SHP77 treated with DMSO at 0.1 percent for 48 hours (cell line): ENCODE measurements at places on chromosomes 7 and 10.

DNA sequence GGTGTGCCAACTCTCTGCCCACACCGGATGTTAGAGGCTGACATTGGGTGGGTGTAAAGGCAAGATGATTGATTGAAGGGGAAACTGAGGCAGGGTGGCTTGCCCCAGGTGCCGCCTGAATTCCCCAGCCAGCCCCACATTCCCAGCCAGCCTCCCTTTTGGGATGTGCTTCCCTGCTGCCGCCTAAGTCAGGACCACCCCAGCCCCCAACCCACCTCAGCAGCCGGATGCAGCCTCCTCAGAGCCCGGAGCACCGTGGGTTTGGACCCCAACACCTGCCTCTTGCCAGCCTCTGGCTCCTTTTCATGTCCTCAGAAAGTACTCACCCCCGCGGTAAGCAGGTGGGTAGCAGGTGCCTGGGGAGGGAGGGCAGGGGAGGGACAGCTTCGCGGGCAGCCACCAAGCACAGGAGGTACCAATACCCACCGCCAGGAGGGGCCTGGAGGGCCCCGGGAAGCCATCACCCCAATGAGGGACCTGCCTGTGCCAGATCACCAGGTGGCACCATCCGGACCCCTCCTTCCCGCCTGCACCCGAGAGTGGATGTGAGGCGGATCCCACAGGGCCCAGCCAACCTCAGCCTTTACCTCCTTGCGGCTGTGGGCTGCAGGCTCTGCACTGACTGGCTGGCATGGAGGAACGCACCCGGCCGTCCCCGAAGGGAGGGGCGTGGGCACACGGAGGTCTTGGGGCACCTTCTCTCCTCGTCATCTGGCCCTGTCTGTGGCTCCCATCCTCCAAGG lies 60.5 kb downstream of the PWWP2B start:
- peak; percentile 12 for DNase-seq

DNA sequence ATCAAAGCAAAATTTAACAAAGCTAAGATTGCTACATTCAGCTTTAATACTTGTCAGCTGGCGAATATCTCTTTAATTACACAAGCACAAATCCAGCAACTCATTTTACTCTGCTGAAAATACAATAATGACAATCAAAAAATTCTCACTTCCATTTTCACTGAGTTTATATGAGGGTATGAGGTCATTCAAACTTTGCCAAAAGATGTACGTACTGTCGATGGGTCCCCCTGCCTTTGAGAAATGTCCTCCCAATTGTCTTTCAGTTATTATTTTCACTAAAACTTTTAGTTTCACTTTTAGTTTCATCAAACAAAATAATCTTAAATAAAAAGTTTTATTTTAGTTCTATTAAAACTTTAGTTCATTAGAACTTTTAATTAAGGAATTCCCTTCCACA lies 159.5 kb upstream of the WDR11 start:
- DNase-seq = no peak

GRCh38 chr10:131662851-131663250 lies 238.0 kb upstream of the PPP2R2D start:
- no peak for DNase-seq

- no peak for DNase-seq
These were observed 48.1 kb downstream of the SGMS1 start for GRCh38 chr10:50575477-50576244.

DNA sequence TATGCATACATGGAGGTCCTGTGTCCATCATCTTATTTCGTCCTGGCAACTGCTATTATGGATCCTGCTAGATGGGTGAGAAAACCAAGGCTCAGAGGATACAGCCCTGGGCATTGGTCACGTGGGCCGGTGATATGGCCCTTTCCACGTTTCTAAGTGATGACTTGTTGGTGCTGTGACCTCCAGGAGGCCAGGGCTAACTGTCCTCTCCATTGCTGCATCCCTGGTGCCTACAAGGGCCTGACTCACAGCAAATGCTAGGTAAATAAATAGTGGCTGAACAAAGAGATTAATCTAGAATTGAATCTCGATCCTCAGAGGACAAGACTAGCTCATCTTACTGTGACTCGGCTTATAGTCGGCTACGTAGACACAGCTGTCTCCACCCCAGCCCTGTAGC lies 78.6 kb downstream of the FAM53B start:
- DNase-seq = no peak

- DNase-seq = no peak
These were observed 112.4 kb upstream of the FAM171A1 start for GRCh38 chr10:15483215-15484075.

- no peak for DNase-seq
These were observed 70.8 kb downstream of the SGMS1 start for GRCh38 chr10:50552771-50553535.

GRCh38 chr10:30863516-30864210 lies 168.0 kb downstream of the ZNF438 start:
- no peak for DNase-seq

DNA sequence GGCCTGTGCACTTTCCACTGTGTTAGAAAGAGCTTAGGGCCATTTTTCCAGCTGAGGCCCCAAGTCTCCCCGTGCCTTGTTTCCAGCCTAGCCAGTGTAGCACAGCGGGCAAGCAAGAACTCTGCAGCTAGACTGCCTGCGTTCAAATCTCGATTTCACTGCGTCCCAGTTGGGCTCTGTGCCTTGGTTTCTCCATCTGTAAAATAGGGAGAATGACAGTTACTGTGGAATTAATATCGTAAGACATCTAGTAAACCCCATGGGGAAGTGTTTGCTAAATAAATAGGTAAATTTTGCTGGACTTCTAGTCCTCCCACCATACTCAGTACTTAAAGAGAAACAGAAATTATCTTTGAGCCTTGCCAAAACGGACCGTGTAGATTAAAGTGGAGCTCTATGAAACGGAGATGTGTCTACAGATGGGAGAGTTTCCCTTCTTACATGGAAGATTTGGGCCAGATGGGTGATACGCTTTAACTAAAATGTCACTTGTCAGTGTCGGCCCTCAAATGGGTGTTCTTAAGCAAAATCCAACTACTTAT lies 3.5 kb upstream of the HKDC1 start:
- DNase-seq = no peak

DNA sequence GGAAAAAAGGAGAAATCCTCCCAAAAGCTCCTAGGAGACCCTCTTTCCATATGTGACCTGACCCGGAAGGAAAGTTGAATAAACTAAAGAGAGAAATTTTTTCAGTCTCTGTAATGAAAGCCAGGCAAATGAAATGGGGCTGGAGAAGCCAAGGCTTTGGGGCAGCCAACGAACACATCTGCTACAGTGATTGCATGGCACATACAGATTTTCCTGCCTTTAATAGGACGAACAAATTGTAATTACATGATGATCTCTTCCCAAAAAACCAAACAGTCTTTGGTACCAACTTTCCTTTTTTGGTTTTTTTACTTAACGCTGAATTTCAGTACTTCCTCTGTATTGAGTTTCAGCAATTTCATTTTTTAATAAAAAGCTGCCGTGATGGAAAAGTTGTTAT lies 23.5 kb upstream of the PTN start:
- DNase-seq = no peak

DNA sequence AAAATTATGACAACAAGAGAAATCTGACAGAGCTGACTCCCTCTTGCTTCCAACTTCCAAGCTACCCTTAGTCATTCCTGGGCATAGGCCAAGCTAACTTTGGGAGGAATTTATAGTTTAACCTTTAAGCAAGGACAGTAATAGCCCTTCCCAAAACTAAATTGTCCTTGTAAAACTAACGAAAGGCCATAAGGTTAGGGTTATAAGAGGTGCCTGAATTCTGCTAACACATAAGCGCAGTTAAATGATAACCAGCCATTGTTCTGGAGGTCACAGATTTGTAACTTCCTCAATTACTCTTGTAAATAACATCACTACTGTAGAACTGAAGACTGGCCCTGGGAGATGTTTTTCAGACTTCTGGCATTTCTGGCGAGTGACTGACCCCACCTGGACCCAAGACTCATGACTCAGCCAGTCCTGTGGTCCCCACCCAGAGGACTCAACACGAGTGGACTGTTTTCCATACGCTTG lies 481.2 kb downstream of the KCNMA1 start:
- DNase-seq = no peak

- no peak for DNase-seq
These were observed 179.6 kb downstream of the CELF2 start for GRCh38 chr10:11197266-11197712.

- no peak for DNase-seq
These were observed 43.0 kb downstream of the ELMO1 start for GRCh38 chr7:37405603-37406122.

DNA sequence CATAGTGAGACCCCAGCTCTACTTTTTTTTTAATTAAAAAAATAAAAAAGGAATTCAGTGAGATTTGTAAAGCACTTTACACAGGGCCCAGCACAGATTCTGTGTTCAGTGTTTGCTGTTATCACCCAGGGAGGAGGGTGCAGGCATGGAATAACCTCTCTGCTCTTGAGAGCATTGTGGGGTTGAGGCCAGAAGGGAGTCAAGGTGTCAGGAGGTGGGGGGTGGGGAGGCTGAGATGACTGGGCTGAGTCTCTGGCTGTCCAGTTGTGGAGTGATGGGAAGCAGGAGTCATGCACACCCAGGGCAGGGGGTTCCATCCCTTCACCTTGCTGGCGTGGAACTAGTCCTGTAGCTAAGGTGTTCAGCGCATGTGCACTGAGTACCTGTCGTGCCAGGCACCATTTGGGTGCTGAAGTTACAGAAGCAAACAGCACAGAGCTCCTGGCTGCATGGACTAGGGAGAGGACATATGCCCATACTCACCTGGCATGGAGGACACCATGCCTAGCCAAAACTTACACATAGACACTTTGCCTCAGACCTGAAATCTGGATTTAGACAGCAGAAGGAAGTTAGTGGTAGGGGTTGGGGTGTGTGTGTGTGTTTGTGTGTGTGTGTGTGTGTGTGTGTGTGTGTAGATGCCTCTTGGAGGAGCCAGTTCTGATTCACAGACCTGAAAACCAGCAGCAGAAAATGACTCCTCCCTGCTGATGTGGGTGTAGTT lies 69.2 kb upstream of the LRRC4 start:
- DNase-seq = no peak

DNA sequence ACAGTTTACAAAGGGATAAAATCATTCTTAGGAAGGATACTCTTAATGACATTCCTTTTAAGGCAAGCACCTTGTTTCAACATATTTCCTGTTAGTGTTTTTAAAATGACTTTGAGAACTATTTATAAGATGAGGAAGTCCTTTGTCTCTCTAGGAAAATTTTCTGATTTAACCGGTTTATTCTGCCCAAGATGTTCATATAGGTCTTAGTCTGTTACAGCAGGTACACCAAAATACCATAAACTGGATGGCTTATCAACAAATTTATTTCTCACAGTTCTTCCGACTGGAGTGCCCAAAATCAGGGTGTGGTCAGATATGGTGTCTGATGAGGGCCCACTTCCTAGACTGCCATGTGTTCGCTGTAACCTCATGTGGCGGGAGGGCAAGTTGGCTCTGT lies 77.9 kb downstream of the GSAP start:
- no peak for DNase-seq

GRCh38 chr10:49387071-49387470 lies 8.8 kb downstream of the DRGX start:
- DNase-seq = no peak

GRCh38 chr7:84237533-84238173 lies 43.1 kb upstream of the SEMA3A start:
- no peak for DNase-seq

GRCh38 chr10:6115824-6116350 lies 27.1 kb downstream of the RBM17 start:
- no peak for DNase-seq

- no peak for DNase-seq
These were observed 79.2 kb downstream of the ADCY1 start for GRCh38 chr7:45653209-45653907.

DNA sequence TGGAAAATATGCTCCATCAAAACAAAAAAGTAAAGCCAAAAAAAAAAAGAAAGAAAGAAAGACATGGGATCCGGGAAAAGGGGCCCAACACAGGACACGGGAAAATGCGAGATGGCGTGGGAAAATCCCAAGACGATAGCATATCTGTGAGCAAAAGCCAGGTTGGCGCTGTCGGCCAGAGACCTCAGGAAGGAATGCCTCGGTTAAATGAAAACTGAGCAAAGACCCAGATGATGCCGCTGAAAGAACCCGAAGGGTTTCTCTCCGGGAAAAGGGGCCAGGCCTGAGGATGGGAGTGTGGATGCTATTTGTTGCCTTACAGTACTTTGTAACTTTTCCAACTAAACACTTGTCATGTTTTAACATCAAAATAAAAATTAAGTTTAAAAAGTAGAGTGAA lies 49.5 kb upstream of the PPP2R2D start:
- DNase-seq = no peak

DNA sequence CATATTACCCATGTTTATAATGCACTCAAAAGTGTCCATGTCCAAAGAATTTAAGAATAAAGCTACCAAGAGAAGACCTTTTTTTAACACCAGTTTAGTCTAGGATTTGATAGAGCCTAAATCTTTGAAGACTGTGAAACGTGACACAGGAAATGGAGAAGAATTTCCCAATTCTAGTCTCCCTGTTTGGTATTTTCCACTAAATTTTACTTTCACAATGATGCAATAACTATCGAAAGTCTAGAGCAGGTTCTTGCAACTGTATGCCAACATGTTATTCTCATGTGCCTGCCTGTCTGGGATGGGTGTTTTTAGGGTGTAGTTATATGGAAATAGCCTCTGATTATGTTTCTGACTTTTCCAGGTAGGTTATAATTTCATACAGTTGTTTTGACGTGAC lies 6.9 kb upstream of the MXI1 start:
- DNase-seq = no peak

DNA sequence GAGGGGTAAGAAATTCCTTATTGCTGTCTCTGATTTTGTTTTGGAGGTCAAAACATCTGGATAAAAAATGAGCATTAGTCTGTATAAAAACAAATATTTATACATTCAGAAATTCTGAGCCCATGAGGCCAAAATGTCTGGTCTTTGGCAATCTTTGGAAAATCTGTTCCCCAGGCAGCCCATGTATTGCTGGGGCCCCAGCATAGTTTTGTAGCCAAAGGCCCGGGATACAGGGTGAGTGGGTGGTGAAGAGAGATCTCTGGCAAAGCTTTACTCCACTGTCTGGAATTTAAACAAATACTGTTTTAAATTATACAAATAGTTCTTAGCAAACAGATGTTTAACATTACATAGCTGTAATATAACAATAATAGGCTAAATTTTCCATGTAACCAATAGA lies 134.7 kb upstream of the GALNT17 start:
- no peak for DNase-seq

DNA sequence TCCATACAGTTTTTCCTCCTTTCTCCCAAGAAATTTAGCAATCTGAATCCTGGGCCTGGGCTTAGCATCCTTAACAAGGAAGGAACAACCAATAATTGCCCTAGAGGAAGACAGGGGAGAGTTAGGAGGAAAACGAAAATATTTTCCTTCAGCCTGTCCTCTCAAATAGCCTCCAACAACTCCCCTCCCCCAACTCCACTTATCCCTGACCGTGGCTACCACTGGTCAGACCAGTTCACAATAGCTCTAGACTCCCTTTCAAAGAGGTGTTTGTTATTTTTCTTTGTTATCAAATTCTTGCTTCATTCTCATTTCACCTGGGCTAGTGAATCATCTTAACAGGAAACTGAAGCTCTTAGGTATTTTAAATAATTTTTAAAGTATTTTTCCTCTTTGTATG lies 114.1 kb downstream of the CPED1 start:
- DNase-seq = no peak
